ENCODE measurements at places on chromosomes 16 and 17. TPM values are rescaled to one million over a fixed set of nuclear protein-coding genes. Genes with fewer than 3 reads are reported as not detected.

The FMNL1 gene
- total RNA-seq: 38.6 TPM

The C16orf92 gene
- total RNA-seq: not detected

The G6PC1 gene
- total RNA-seq: not detected

The TBC1D3K gene
- not detected for total RNA-seq

The SOX15 gene
- 0.30 TPM for total RNA-seq

The PRAC2 gene
- not detected for total RNA-seq

The BRIP1 gene
- total RNA-seq: 3.7 TPM

The PRR35 gene
- total RNA-seq: 0.20 TPM

The FOXN1 gene
- total RNA-seq: not detected

The METTL9 gene
- 106 TPM for total RNA-seq

The ZP2 gene
- not detected for total RNA-seq

The HAP1 gene
- 1.5 TPM for total RNA-seq

The RASD1 gene
- 1.2 TPM for total RNA-seq

The CSH1 gene
- total RNA-seq: not detected

The KRT36 gene
- not detected for total RNA-seq

The GFAP gene
- 0.71 TPM for total RNA-seq

The PPM1E gene
- 0.05 TPM for total RNA-seq

The TP53TG3C gene
- total RNA-seq: not detected

The APPBP2 gene
- total RNA-seq: 21.6 TPM

The TBC1D3E gene
- total RNA-seq: not detected

The LITAFD gene
- not detected for total RNA-seq

The OGFOD3 gene
- total RNA-seq: 13.4 TPM

The AOC3 gene
- 1.1 TPM for total RNA-seq

The CPNE7 gene
- total RNA-seq: 47.2 TPM

The CDH3 gene
- total RNA-seq: 0.68 TPM

The NGFR gene
- 0.90 TPM for total RNA-seq

The KRT28 gene
- total RNA-seq: not detected

The MPP3 gene
- 19.4 TPM for total RNA-seq

The EXOC3L1 gene
- total RNA-seq: 0.27 TPM

The MMP2 gene
- 8.7 TPM for total RNA-seq

The TNP2 gene
- total RNA-seq: not detected

The KRT17 gene
- total RNA-seq: 1.0 TPM

The DLX3 gene
- 0.07 TPM for total RNA-seq

The MILR1 gene
- total RNA-seq: 1.6 TPM

The CA5A gene
- total RNA-seq: not detected

The ITGAD gene
- not detected for total RNA-seq

The IRF8 gene
- total RNA-seq: 0.31 TPM

The SLC5A10 gene
- 0.19 TPM for total RNA-seq

The TMIGD1 gene
- not detected for total RNA-seq

The MYLK3 gene
- 0.06 TPM for total RNA-seq

The TP53 gene
- 49.6 TPM for total RNA-seq

The ZNF597 gene
- 0.85 TPM for total RNA-seq

The SMURF2 gene
- total RNA-seq: 32.1 TPM

The GNGT2 gene
- 1.5 TPM for total RNA-seq

The C1QTNF8 gene
- not detected for total RNA-seq
